Upper lobe of left lung (tissue), 6 donors: ENCODE measurements at places on chromosomes 6 and 20.

GRCh38 chr6:119090256-119090655 lies 11.8 kb upstream of the FAM184A start:
- no peak for DNase-seq

DNA sequence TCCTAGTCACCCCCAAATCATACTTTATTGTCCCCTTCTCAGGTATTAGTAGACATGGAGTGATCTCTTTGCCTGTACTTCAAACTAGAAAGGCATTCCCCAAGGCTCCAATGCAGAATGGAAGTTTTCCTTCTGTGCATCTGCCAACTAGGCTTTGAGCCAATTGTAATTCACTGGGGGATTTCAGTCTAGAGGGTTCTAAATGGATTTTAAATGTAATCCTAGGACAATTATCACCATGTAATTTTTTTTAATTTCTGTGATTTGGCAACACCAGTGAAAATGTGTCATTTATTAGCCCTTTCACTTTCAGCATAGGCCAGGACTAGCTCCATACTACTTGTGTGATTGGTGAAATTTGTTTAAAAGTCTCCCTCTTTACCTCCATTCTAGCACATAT lies 557.6 kb upstream of the MARCKS start:
- no peak for DNase-seq

DNA sequence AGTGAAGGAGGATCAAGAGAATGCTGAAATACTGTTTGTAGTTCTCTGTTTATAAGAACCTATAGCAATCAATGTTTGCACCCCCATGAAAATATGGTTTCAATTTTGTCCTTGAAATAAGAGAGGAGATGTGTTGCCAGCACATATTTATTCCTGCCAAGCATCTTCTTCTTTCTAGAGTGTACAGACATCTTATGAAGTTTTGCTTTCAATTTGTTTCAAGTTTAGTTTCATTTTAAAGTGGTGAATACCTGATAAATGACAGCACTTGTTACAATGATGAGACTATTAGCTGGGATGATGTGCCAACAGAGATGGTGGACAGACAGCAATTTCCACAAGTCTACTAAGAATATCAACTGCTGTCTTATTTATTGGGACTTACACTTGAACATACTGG lies 39.2 kb upstream of the CENPW start:
- no peak for DNase-seq

GRCh38 chr6:17349427-17349826 lies 44.0 kb upstream of the CAP2 start:
- DNase-seq, result no peak

DNA sequence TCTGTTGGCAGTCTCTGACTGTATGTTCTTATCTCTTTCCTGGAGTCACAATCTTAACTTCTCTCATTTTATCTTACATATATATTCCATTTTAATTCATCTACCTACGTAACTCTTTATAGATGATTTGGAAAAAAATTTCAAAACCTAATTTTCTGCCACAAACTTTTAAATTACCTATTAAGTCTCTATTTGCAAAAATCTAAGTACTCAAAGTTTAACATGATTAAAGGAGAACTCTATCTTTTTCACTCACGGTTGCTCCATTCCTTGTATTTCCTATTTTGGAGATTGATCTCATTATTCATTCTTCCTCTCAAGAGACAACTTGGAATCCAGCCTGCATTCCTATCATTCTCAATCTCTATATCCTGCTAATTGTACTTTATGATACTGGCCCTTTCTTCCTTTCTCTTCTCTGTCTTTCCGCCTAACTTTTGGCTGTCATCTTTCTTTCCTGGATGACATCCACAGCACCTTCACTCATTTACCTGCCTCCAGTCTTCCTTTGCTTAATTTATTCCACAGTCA lies 1071.1 kb upstream of the CITED2 start:
- DNase-seq, result no peak

DNA sequence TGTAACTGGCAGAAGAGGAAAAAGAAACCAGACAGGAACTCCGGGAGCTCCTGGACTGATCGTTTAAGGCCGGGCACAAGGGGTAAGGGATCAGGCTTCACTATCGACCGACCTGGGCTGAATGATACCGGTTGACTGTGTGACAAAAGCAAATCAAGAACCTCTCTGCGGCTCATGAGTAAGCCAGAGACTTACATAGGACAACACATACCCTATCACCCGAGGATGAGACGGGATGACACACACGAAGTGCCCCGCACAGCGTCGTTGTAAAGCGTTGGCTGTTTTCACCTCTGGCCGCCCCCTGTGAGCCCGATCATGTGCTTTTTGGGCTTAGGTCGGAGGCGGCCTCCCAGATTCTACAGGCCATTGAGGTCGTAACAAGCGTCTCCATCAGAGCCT lies 695 bp upstream of the TGIF2 start:
- peak; percentile 40 for DNase-seq

- DNase-seq, result no peak
Observed at GRCh38 chr20:32535316-32535952, 49.7 kb downstream of the NOL4L start.

GRCh38 chr6:89941031-89941762 lies 46.9 kb downstream of the GJA10 start:
- DNase-seq, result no peak

GRCh38 chr20:40016392-40016791 lies 672.6 kb downstream of the MAFB start:
- DNase-seq, result no peak

DNA sequence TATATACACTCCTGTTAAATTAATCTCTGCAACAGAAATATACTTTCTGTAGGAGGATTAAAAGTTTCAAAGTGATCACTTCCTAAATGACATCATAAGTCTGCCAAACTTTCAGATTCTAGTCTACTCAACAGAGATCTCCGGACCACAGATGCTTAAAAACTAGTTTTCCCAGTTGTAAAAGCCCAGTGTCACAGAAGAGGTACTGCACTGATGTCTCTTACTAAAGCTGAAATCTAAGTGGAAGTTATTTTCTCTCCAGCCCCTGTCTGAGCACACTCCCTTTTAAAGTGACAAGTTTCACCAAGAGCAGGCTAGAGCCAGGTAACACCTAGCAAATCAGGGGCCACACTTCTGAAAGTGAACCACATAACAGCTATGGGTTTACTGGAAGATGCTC lies 71.6 kb upstream of the DST start:
- DNase-seq, result no peak

DNA sequence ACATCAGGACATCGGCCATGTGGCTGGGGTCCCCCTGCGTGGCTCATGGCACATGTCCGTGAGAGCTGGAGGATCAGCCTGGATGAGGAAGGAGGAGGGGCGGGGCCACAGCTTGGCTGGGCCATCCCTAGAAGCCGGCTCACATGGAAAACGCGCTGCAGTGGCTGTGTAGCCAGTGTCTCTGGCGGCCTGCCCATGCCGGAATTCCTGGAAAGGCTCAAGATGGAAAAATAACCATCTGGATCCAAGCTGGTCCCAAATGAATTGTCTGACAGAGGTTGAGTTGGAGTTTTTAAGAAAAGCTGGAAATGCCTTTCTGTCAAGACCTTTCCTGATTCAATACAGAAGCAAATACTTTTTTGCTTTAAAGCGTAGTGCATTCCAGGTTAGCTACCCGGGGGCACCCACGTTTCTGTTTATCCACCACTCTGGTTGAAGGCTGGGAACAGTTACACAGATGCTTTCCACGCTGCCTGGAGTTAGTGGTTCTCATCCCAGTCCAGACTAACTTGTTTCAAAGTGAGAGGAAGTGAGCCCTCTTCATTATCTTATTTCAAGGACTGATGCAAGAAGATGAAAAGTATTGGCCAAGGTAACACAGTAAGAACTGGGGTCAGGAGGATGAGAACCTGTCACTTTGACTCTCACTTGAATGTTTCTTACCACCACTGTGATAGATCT lies 99.0 kb downstream of the GMPR start:
- DNase-seq, result peak; percentile 52

- no peak for DNase-seq
Observed at GRCh38 chr6:37956711-37957275, 137.3 kb downstream of the ZFAND3 start.

DNA sequence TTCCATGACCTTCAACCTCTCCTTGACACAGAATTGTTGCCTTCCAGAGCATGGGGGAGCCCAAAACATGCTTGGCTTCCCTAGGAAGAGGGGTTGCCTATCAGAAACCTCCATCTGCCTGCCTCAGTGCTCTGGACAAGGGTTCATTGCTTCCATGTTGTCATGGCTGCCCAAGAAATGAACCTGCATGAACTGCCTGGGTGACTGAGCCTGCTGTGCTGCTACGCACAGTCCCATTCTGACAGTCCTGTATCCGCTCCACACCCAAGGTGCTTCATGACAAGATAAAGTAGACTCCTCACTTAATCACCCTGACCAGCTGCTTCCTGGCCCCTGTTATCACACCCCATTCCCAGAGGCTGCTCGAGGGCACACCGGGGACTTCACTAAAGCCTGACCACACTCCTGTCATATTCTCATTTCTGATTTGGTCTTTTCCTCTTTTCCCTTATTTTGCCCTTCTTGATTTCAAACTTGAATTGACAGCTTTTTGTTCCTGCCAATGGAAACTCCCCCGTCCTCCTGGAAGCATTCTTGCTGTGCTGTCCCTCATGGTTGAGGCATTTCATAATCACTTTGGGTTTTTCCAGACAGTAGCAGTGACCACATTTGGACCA lies 31.9 kb downstream of the GMPR start:
- no peak for DNase-seq

DNA sequence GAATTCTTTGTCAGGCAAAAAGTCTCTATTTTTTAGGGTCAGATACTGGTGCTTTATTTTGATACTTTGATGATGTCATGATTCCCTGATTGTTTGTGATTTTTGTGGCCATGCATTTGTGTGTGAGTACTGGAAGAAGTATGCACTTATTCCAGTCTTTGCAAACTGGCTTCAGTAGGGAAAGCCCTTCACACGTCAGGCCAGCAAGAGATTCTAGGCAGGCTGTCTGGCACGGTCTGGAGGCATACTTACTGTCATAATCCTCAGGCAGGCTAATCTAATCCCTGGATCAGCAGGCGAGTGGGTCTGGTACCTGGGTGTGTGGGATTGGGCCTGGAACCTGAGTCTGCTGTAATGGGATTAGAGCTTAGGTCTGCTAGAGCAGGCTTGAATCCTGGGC lies 391.8 kb upstream of the MMS22L start:
- DNase-seq, result no peak

DNA sequence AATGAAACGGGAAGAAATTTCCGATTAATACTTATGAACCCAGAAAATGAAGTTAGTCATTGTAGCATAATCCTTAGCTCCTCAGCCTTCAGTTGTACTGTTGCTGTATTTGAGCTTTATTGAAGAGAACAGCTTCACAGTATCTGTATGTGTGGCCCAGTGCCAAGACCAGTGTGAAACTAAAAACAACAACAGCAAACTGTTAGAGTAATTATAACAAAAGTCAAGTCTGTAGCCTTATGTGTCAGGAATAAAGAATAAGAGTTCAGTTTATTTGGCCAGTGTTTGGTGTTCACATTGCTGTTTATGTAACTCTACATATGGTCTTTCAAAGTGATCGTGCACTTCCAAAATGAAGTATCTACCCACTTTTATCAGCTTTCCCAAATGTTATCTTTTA lies 70.9 kb downstream of the ARID1B start:
- no peak for DNase-seq

GRCh38 chr6:35620706-35621105 lies 68.0 kb downstream of the FKBP5 start:
- no peak for DNase-seq

DNA sequence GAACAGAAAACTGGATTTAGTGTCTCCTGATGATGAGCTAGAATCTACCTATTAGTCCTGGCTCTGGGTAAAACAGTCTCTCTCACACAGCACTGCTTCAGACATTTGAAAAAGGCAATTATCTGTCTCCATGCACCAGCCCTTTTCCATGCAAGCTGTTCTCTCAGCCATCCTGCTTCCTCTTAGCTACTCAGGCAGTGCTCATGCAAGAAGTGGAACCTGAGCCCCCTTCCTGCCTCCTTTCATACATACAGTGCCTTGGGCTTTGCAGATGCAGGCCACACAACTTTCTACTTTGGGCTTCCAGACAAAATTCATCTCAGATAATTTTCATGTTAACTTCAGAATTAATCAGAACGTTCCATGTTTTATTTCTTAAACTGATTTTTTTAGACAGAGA lies 151.3 kb downstream of the RALGAPA2 start:
- no peak for DNase-seq

GRCh38 chr20:25083141-25083772 lies 1.3 kb upstream of the VSX1 start:
- peak; percentile 69 for DNase-seq

DNA sequence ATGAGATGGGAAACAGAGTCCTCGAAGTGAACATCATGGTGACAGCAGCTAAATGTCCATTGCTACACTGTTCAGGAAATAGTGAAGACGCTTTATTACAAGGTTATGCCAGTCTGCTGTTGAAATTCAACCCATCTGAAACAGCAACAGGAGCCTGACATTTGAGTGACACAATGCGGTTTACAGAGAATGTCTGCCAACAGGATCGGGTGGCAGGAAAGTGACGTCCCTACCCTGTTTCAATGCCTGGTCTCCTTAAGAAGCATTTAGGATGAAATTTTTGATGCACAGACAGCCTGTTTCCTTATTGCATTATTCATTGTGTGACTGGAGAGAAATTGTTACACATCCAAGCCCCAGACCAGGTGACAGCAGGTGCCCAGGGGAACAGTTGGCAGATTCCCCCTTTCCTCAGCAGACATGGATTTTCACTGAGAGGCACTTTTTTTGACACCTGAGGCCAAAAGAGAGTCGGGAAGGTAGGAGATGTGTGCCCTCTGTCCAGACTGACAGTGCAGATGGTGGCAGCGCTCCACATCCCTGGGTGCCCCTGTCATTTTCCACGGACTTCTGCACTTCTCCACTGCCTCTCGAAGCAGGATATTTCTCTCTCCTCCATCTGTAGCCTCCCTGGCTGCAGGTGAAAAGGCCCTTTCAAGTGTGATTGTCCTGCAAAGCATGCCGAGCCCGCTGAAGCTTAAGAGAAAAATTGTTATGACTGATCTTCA lies 87.9 kb downstream of the BFSP1 start:
- DNase-seq, result no peak

DNA sequence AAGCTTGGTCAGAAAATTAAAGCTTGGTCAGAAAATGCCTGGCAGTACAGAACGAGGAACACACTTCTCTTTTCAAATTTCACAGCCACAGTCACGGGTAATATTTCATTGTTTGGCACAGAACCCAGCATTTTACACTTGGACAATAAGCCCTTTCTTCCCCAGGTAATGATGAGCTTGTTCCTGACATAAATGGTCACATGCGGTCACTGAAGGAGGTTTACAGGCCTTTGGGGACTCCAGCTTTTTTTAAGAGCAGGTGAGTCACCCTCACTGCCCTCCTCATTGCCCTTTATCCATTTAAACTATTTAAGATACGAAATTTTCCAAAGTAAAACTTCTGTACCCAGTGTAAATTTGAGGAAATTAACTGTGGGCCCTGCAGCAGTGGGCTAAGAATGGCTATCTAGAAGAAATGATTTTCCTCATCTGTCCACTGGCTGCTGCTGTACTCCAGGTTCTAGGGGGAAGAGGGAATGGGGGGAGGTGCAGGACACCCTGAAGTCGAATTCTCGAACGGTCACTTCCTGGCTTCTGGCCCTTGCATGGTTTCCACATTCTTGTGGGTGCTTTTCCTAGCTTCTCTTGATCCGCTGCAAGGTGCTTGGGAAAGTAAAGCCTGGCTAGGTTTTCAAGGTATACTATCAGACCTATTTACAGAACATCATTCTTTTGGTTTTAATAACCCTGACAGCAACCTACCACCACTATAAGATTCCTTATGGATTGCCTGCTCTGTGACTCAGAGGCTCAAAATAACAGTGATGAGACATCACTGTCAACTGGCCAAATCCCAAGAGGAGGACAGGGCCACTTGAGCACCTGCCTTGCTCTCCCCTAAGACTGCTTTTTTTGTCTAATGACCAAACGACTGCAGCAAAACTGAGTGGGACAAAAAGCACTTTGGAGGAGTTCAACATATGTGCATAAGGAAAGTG lies 75.8 kb downstream of the PREP start:
- DNase-seq, result no peak

- no peak for DNase-seq
Observed at GRCh38 chr6:16582446-16583143, 178.7 kb downstream of the ATXN1 start.
